Cerebellar nuclear complex (tissue), 1 donor: ENCODE measurements at places on chromosomes 12 and 14.

- no peak for DNase-seq
Measured at GRCh38 chr14:23051141-23052057, 5.9 kb downstream of the CDH24 start.

DNA sequence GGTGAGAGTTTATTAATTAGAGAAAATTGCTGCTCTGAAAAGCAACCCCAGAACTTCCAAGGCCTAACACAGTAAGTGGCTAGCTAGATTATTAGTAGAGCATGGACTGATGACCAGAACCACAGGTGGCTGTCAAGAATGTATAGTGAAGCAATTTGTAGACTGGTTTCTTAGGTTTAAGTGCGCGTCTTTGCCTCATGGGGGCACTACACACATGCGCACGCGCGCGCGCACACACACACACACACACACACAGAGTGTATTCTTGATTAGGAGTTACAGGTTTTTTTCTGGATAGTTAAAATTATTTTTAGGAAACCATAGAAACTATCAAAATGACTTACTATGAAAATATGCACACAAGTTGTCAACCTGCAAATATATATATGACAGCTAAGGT is 66.5 kb downstream of the BHLHE41 start:
- DNase-seq: no peak

GRCh38 chr12:95557625-95558024 is 6.3 kb upstream of the USP44 start:
- no peak for DNase-seq

GRCh38 chr14:49892301-49892635 is 614 bp upstream of the ARF6 start:
- no peak for DNase-seq

DNA sequence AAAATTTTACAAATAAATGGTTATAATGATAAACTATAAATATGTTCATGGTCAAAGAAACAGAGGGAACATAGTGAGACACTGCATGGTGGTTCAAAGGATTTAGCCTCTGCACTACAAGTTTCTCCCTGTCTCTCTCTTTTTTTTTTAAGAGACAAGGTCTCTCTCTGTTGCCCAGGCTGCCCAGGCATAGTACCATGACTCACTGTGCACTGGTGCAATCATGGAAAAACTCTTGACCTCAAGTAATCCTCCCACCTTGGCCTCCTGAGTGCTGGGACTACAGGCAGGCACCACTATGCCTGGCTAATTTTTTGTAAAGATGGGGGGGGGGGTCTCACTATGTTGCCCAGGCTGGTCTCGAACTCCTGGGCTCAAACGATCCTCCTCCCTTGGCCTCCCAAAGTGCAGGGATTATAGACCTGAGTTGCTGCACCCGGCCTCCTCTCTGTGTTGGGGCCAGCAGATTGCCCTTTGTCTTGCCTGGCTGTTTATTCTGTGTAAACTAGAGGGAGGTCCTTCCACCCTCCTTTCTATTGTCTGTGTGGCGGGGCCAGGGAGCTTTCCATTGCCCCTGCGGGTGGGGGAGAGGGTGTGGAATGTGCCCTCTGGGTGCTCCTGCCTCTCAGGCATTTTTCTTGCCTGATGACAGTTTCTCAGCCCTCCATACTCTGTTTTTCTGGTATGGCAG is 22.1 kb downstream of the MTHFD1 start:
- DNase-seq: no peak

GRCh38 chr14:53509276-53510244 is 356.4 kb upstream of the DDHD1 start:
- no peak for DNase-seq

DNA sequence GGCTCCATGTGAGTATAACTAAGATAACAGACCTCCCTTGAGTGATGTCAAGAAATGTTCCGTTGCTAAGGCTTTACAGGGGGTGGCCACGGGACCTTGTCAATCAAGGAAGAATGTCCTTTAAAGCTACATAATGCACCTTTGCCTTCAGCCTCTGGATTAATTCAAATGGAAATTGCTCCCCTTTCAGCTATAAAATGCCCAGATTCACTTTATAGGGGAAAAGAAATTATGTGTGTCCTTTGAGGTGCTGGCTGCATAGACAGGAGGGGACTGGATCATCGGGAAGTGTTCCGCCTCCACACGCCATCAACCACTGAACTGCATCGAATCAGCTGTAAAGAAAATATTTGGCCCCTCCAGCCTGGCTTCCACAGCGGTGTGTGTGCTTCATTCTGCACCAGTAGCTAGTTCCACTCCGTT is 415.4 kb downstream of the DPF3 start:
- no peak for DNase-seq

DNA sequence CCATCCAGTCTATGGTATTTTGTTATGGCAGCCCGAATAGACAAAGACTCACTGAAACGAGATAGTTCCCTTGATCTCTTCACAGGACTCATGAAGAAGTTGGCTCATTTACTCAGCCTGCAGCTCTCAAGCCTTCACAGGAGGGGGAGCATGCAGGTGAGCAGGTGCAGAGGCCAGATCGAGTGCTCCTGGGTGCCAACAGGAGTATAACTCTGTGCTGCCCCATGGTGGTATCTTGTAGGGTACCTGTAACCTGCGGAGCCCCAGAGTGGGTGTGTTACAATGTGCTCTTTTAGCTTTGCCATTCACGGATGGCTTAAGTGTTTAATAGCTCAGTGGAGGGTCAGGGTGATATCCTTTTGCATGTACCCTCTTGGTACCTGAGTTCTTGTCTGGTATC is 159.5 kb downstream of the METTL25 start:
- DNase-seq: no peak

DNA sequence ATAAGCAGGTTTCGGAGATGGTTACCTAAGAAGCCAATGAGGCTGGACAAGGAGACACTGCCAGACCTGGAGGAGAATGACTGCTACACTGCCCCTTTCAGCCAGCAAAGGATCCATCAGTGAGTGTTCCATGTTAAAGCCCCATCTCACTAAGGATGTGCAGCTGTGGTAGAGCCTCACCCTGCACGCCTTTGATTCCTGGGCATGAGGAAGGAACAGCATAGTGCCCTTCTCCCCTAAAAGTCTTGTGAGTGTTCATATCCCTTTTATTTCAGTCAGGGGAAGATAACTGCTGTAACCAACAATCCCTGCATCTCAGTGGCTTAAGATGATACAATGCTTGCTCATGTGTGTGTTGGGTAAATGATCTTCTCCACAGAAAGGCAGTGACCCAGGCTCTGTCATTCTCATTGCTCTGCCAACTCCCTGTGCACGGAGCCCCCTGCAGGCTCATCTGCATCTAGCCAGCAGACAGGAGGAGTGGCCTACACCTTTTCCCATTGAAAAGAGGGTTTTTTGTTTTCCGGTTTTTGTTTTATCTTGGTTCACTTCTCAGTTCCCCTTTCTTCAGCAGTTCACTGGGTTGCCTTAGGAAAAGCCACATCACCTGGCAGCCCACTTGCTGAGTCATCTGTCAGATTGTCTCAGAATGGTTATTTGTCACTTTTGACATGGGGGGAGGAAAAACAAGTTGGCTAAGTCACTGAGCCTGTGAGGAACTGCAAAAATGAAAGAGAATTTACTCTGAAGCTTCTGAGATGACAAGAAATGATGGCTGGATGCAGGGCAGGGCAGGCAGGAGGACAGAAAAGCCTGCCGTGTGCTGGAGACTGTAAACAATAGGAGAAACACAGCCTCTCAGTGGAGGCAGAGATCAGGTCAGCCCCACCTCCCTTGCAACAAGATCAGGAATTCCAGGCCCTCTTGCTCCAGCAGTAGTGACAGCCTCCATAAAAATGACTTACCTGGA is 193.3 kb downstream of the ANO4 start:
- DNase-seq: no peak
